Epithelial cell of esophagus (primary cell): ENCODE measurements at places on chromosomes 5 and 9.

GRCh38 chr9:6667633-6668280 lies 22.2 kb upstream of the GLDC start:
- peak; percentile 39 for DNase-seq

DNA sequence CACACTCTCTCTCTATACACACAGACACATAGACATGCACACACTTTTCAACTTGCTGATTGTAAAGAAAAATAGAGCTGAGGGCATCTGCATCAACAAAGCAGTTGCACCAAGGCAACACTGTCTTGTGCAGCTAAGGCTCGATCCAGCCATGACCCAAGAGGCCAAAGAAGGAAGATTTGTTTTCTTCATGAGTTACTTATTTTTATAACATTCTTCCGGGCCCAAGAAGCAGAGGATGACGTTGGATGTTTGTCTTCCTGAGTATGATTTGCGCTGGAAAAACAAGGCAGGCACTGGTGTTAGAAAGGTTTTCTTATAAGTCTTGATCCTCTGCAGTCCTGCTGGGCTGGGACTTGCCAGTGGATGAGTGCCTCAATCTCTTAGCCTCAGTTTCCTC lies 344.1 kb downstream of the ADAMTS6 start:
- no peak for DNase-seq

DNA sequence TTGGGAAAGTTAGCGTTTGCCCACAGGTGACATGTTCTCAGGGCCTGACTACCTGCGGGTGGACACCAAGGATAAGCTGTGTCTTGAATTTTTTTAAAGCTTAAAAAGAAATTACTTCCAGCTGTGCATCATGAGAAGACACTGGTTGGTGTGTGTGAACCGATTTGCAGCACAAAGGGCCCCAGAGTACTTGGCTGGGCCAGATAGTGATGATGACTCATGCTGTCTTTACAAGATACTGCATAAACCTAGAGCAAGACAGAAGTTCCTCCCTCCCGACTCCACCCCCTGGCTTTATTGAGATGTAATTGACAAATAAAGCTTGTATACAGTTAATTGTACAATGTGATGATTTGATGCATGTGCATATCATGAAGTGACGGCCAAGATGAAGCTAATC lies 212.8 kb downstream of the NXNL2 start:
- peak; percentile 87 for DNase-seq

DNA sequence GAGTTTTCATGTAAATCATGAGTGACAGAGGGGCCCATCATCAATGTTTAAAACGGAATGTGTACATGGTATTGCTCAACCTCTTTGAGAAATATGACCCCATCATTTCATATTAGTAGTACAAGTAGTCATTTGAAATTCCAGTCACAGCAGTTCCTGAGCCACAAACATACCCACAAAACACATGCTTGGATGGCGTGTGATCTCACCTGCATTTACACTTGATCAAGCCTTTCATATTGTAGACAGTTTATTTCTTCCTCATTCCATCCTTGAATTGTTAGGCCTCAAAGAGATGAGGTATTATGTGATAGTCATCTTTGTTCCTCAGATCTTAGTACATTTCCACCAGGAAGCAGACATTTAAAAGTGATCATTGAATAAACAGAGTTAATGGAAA lies 96.8 kb upstream of the TAS2R1 start:
- peak; percentile 24 for DNase-seq

- no peak for DNase-seq
Measured at GRCh38 chr5:179385914-179386313, 40.7 kb upstream of the ADAMTS2 start.

GRCh38 chr9:98567540-98568233 lies 141.0 kb downstream of the GABBR2 start:
- DNase-seq: no peak

DNA sequence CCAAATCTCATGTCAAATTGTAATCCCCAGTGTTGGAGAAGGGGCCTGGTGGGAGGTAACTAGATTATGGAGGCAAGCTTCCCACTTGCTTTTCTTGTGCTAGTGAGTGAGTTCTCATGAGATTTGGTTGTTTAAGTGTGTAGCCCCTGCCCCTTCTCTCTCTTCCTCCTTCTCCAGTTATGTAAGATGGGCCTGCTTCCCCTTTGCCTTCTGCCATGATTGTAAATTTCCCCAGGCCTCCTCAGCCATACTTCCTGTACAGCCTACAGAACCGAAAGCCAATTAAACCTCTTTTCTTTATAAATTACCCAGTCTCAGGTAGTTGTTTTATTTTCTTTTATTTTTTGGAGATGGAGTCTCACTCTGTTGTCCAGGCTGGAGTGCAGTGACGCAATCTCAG lies 18.2 kb upstream of the TXNDC8 start:
- DNase-seq: no peak

- no peak for DNase-seq
Measured at GRCh38 chr9:133707763-133708245, 30.3 kb downstream of the SARDH start.

DNA sequence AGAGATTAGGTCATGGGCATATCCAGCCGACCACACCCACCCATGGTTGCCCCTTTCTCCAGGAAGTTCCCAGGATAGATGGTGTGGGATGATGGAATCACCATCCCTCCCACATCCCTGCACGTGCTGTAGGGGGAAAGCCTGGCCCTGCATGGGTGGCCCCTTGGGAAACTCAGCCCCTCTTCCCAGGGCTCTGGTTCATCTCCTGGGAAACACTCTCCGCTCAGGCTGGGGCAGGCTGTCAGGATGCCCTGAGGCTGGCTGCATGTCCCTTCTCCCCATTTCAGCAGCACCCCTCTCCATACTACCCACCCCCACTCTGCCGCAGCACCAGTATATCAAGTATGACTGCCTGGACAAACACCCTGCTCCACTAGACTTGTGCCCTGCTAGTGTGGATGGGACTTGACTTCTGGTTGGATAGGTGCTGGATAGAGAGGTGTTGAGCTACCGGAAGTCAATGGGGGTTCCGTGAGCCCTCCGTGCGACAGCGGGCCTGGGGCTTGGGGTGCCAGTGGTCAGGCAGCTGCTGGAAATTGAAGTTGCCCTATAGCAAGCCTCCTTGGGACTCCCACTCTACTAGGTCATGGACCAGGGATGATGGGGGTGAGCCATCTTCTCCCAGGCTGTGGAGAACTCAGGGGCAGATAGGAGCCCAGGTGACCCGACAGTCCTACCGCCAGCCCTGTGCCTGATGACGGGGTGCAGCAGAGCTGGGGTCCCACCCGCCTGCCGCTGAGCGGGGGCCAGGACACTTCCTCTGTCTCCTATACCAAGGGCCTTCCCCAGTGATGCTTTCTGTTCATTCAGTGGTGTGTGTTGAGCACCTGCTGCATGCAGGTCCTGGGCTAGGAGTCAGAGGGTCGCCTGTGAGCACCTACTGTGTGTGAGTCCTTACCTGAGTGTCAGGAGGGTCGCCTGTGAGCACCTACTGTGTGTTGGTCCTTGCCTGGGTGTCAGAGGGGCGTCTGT lies 69.4 kb upstream of the COL5A1 start:
- DNase-seq: no peak

DNA sequence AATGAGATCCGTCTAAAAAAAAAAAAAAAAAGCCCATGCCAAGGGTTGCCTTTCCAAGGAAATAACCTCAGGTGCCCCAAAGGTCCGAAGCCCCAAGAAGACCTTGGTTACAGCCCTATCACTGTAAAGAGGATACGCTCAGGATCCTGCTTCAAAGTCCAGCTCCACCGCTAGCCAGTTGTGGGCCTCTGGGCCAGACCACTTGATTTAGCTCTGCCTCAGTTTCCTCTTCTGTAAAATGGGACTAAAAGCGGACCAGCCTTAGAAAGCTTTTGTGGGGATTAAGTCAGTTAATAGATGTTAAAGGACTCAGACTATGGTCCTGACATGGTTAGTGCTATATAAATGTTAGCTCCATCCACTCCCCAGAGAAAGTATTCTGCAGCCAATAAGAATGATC lies 48.7 kb upstream of the ORM1 start:
- DNase-seq: no peak

DNA sequence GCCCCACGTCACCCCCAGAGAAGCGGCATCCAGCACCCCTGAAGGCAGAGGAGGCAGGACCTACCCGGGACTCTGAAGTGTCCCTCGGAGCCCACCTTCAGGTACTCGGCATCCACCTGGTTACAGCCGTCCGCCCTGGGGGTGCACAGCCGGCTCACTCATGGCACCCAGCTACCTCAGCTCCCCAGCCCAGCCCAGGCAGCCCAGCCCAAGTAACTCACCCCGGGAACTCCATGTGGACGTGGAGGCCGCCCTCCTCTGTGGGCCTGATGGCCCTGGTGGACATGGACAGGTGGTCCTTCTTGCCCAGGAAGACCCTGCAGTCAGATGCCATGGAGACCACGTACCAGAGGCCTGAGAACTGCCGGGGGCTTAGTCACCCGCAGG lies 676 bp downstream of the LCN15 start:
- DNase-seq: no peak

DNA sequence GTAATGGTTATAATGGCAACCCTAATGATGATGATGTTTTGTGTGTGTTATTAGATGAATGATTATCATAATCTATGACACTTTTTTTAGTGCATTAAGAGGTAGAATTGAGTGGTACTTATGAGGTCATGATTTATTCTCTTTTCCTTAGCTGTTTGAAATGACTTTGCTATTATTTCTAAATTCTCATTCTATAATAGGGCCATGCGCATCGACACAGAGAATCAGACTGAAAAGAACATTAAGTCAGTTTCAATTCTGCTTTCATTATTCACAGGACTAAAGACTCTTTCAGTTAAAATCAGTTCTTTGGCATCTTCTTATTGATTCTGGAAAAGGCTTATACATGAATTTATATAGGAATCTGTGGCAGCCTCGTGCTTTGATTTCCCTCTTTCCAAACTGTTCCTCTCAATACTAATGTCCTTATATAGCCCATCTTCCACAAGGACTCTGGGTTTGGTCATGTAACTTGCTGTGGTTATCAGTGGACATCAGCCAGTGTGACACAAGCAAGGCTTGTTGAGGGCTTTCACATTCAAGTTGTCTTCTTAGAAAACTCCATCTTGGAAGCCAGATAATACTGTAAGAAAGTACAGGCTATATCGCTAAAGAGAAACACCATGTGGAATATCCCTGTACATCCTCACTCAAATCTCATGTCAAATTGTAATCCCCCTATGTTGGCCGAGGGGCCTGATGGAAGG lies 140.3 kb upstream of the CHD1 start:
- DNase-seq: no peak

DNA sequence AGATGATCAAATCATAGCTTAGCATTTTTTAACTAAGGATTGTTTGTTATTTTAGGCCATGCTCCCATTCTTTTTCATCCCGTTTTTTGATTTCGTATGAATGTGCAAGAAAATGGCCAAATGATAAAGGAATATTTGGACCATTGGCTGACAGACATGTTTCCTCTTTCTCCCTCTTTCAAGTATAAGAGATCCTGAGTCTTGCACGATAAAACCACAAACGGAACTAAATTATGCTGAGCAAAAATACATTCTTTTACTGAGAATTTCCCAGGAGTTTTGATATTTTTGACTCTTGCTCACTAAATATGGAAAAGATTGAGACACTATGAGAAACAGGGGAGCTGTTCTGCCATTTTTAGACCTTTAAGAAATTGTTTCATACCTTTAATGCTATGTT lies 90.4 kb upstream of the KLF9 start:
- no peak for DNase-seq

- DNase-seq: peak; percentile 75
Measured at GRCh38 chr5:43627028-43627427, 24.0 kb downstream of the NNT start.

DNA sequence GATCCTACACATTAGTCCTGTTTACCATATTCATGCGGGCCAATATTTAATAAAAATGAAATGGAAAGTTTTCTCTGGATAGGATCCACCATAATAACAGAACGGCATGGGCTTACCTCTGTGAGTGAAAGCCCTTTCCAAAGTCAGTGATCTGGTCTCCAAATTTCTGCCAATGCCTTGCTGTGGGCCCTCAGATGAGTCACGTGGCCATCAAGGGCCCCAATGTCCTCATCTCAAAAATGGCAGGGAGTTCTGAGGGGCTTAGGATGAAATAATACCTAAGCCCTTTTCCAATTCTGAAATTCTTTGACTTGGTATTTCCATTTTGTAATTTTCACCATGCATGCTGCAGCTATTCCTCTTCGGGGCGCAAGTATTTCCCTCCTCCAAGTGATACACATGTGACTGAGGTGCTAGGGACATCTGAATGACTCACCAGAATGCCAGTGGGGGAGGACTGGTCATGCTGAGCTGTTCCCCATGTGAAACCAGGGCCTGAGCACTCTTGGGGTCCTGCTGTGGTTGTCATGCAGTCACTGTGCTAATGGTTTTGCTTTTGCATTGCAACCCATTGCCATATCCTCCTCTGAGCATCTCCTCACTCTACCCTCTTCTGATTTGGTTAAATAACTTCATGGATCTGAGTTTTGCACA lies 35.0 kb downstream of the ITK start:
- no peak for DNase-seq

- peak; percentile 11 for DNase-seq
Measured at GRCh38 chr5:60488466-60489130, 211.4 kb downstream of the DEPDC1B start.

DNA sequence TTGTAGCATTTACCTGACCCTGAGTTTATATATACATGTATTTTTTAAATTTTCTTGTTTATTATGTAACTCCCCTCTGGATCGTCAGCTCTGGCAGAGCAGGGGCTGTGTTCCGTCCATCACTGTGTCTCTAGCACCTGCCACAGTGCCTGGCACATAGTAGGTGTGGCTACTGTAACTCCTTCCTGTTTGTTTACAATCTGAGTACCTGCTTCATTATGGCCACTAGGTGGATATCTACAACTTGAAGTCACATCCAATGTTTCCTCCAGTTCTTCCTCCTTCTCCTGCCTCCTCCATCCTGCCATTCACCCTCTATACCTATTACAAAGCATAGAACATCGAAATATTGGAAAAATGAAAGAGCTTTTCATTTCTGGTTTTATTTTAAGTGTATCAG lies 14.2 kb upstream of the PPP1R2B start:
- no peak for DNase-seq

- no peak for DNase-seq
Measured at GRCh38 chr5:169571355-169571754, 12.2 kb upstream of the SPDL1 start.

GRCh38 chr5:103808464-103809106 lies 246.0 kb upstream of the NUDT12 start:
- peak; percentile 62 for DNase-seq

- DNase-seq: peak; percentile 68
Measured at GRCh38 chr9:111825468-111826145, 30.9 kb upstream of the SHOC1 start.

GRCh38 chr5:121182788-121183490 lies 668.7 kb upstream of the FTMT start:
- peak; percentile 70 for DNase-seq

GRCh38 chr5:103295871-103296270 lies 37.3 kb downstream of the MACIR start:
- no peak for DNase-seq

DNA sequence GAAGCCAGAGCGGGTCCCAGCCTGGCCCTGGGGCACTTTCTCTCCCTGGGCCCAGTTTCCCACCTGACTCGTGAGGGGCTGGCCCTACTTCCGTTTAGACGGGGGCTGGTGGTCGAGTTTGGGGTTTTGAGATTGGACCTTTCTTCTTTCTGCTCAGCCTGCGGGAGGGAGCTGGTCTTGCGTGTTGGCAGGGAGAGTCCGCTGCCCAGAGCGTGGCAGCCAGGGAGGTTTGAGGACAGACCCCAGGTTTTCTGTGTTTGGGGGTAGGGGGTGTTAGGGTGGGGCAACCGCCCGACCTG lies 6.0 kb upstream of the PITX1 start:
- no peak for DNase-seq

GRCh38 chr5:147939431-147940114 lies 33.2 kb upstream of the C5orf46 start:
- DNase-seq: peak; percentile 79

GRCh38 chr5:17115855-17116254 lies 101.6 kb upstream of the BASP1 start:
- DNase-seq: no peak

GRCh38 chr9:137276473-137277328 lies 825 bp upstream of the TOR4A start:
- DNase-seq: no peak
